CD4-positive, alpha-beta T cell treated with Interleukin-4 for 1 hour (primary cell): ENCODE measurements at places on chromosomes 4 and X.

DNA sequence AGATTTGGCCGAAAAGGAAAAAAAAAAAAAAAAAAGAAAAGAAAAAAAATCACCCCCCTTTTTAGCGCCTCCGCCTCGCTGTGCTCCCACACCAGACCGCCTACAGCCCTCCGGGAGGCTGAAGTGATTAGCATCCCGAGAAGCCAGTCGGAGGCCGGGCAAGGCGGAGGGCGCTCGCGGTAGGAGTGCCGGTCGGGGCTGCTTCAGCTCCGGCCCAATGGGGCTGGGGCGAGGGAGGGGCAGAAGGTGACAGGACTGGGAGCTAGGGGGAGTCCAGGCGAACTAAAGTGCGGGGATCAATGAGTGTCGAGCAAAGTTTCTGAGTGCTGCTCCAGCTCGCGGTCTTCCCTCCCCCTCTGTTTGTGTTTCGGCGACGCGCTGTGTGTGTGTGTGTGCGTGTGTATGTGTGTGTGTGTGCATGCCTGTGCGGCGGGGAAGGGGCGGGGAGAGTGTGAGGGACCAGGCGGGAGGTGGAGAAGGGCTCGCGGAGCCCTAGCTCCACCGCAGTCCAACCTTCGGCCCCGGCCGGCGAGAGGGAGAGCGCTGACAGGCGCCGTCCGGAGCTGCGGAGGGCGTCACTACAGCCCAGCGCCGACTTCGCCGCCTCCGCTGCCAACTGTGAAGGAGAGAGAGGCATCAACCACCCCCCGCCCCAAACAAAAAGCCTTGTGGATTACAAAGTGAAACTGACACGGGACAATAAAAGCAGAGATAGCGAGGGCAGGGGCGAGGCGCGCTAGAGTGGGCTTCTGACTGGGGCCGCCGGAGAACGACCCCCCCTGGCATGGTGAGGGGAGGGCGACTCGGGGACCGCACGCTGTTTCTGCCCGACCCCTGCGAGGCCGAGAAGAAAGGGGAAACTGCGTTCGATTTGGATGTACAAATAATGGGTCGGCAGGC is at the start of gene FAT4:
Gene FAT4 (plus strand): TSS at position 280 of the 900 bp plus-strand sequence. CDS start 1,457 bp downstream, outside the sequence.
- peak; percentile 28 for DNase-seq

- no peak for DNase-seq
Observed at GRCh38 chrX:70577442-70577841, 132.8 kb downstream of the DLG3 start.

- no peak for DNase-seq
Observed at GRCh38 chrX:150163221-150163930, 199.7 kb upstream of the MAMLD1 start.

DNA sequence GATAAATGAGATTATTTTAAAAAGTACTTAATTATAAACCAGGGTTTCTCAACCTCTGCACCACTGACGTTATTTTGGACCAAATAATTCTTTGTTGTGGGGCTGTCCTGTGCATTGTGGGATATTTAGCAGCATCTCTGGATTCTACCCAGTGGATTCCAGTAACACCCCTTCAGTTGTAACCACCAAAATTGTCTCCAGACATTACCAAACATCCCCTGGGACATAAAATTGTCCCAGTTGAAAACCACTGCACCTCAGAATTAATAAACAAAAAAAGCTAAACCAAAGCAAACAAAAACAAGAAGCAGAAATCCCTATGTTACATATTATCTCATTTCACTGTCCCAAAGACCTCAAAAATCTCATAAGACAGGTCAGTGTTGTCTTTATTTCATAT is 54.2 kb upstream of the GIMD1 start:
- no peak for DNase-seq

DNA sequence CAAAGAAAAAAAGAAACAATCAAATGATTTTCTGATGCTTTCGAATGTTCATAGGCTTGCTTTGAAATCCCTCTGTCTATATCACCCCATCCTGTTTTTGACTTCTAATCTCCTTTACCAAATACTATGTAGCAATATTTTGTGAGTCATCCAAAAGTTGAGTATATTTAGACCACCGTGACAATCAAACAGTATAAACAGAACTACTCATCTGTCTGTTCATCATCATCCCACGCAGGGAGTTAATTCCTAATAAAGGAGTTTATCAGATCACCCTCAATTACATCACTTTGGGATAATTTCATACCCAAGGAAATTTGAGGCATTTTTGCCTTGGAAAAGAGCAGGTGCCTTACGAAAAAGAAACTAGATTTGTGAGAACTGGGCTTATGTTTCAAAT is 212.9 kb downstream of the CBR4 start:
- no peak for DNase-seq

DNA sequence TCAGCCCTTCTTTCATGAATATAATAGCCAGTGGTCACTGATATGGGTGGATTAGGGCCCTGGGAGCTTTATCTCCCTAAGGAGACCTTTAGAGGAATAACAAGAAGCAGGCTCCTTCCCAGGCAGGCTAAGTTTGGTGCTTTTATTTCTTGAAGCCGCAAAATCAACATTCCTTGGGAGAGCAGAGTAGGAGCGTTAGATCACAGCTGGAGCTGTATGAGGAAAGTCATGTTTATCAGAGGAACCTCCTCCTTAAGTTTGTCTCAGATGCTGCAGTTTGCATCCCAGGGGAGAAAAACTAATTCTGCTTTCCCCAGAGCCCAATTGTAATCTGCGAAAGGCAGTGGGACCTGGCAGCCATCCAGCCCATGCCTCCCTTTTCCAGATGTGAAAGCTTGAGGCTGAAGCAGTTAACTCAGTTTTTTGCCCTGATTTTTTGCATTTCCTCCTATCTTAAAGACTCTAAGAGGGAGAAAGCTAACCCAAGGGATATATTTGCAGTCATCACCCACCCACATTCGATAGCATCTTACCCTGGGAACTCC is 186.0 kb upstream of the FRMPD4 start:
- DNase-seq = no peak

DNA sequence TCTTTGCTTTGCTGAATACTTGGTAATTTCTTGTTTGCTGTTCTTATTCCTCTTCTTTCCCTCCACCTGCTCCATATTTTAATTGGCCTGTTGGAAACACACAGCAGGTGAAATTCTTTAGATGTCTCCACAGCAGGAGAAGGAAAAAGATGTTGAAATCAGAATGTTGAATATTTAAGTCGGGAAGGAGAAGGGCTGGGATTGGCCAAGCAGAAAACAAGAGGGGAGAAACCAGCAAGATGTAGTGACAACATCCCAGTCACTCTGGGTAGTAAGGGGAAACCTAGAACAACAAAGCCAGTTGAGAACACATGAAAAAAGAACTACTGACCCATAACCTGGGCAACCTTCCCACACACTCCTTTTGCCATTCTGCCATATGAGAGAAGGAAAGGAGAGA is 37.3 kb upstream of the STAG2 start:
- no peak for DNase-seq

- DNase-seq = no peak
Observed at GRCh38 chr4:26584725-26585124, 841 bp downstream of the TBC1D19 start.

DNA sequence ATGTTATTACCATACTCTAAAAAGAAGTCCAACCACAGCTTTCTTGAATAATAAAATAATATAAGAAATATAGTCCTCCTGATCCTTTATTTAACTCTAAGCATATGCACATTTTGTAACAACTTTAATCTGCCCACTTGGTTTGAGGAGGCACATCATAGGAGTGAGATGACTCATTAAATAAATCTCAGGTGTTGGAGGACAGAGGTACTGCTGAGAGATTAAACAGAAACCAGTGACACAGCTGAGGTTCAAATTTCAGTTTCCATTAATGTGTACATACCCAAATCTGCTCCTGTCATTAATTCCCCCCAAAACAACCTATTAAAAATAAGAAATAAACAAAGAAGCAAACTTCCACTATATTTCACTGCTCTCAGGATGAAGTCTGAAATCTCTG is 211.0 kb downstream of the KCTD8 start:
- DNase-seq = no peak

GRCh38 chrX:119605464-119606279 is 552 bp downstream of the NKRF start:
- DNase-seq = peak; percentile 53
